ENCODE measurements at places on chromosomes 5 and 9.

GRCh38 chr9:128723866-128724743, at the start of gene ZDHHC12:
Gene ZDHHC12, minus strand, starts transcription at chr9:128724127. Its CDS starts 34 bp downstream, at chr9:128724093.
- DNase-seq, result peak; percentile 95

GRCh38 chr9:92961627-92962302, 14.4 kb downstream of the FGD3 start:
- peak; percentile 21 for DNase-seq

DNA sequence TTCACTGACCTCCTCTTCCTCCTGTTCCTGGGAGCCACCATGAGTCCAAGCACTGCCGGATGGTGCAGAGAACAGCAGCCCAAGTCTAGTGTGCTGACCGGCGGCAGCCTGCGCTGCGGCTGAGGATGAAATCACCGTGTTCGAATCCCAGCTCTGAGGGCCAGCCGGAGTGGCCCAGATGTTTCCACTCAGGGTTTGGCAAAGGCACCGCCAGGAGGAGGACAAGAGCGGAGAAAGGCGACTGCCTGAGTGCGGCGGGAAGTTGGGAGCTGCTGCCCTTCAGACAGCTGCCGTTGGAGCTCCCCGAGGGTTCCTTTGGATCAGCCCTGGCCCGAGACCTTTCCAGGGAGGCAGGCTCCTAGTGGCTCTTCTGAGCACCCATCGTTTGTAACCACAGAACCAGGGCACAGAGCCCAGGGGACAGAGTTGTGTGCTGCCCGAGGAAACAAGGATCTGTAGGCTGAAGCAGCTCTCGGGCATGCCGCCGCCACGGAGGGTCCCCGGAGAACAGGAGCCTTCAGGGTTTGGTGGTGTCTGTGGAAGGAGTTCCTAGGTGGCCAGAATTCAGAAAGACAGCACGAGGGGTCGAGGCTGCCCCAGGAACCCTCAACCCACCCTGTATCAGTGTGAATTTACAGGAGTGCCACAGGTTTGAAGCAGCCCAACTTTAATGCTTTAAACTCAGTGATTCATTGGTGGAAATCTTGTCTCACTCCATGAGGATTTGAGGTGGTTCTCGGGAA, 115.6 kb upstream of the COL5A1 start:
- no peak for DNase-seq

- DNase-seq, result peak; percentile 62
These were observed at the start of gene JADE2 for GRCh38 chr5:134524826-134525682. Gene JADE2, plus strand, starts transcription at chr5:134525670. Its CDS starts 10,188 bp downstream, at chr5:134535858.

- DNase-seq, result no peak
These were observed 34.0 kb downstream of the KLF4 start for GRCh38 chr9:107455425-107456135.

GRCh38 chr9:114077162-114077837, 800 bp downstream of the AMBP start:
- no peak for DNase-seq
